Uterine smooth muscle cell (primary cell): ENCODE measurements at places on chromosomes 1 and 21. TPM values are rescaled to one million over a fixed set of nuclear protein-coding genes. Genes with fewer than 3 reads are reported as not detected.

NPHP4 gene
- 7.5 and 9.2 TPM in 2 replicates for total RNA-seq

KIF26B gene
- total RNA-seq, result 3.4 and 24.1 TPM in 2 replicates

THEM5 gene
- total RNA-seq, result not detected in 2 replicates

OXCT2 gene
- 2.2 and 4.5 TPM in 2 replicates for total RNA-seq

OR2T4 gene
- not detected in 2 replicates for total RNA-seq

GBP7 gene
- total RNA-seq, result 0.12 TPM in 1 of 2 replicates, not detected in the other

PTGFRN gene
- 12.4 and 13.1 TPM in 2 replicates for total RNA-seq

HSD3B2 gene
- total RNA-seq, result not detected in 2 replicates

OVAAL gene
- total RNA-seq, result not detected in 2 replicates

KCNJ6 gene
- total RNA-seq, result not detected in 2 replicates

RGL1 gene
- total RNA-seq, result 18.0 and 19.5 TPM in 2 replicates

TRAF3IP3 gene
- not detected in 2 replicates for total RNA-seq

CNR2 gene
- not detected in 2 replicates for total RNA-seq

NECTIN4 gene
- total RNA-seq, result 0.11 and 0.25 TPM in 2 replicates

CD1B gene
- total RNA-seq, result not detected in 2 replicates

CELA2A gene
- not detected in 2 replicates for total RNA-seq

CATSPERE gene
- 0.33 and 1.9 TPM in 2 replicates for total RNA-seq

CFAP74 gene
- not detected in 2 replicates for total RNA-seq

CHIA gene
- total RNA-seq, result not detected in 2 replicates

SPRR2G gene
- total RNA-seq, result not detected in 2 replicates

NCSTN gene
- 69.7 and 75.9 TPM in 2 replicates for total RNA-seq

GPR61 gene
- 0.11 and 0.25 TPM in 2 replicates for total RNA-seq

CACNA1S gene
- total RNA-seq, result not detected in 2 replicates

PCBP3 gene
- total RNA-seq, result 2.8 and 4.2 TPM in 2 replicates

KIFAP3 gene
- total RNA-seq, result 27.0 and 29.4 TPM in 2 replicates

C1QC gene
- not detected in 2 replicates for total RNA-seq

KDF1 gene
- total RNA-seq, result not detected in 2 replicates

SPRR1A gene
- total RNA-seq, result not detected in 2 replicates

FAM151A gene
- total RNA-seq, result not detected in 2 replicates

DDR2 gene
- total RNA-seq, result 230 and 316 TPM in 2 replicates

PRRX1 gene
- total RNA-seq, result 154 and 219 TPM in 2 replicates

KLHDC9 gene
- 1.3 and 1.6 TPM in 2 replicates for total RNA-seq

ERICH3 gene
- not detected in 2 replicates for total RNA-seq

KPRP gene
- total RNA-seq, result not detected in 2 replicates

TFF3 gene
- total RNA-seq, result not detected in 2 replicates

ZNF695 gene
- total RNA-seq, result 2.2 and 4.0 TPM in 2 replicates

SERPINC1 gene
- 0.12 TPM in 1 of 2 replicates, not detected in the other for total RNA-seq

TAL1 gene
- total RNA-seq, result 0.11 TPM in 1 of 2 replicates, not detected in the other

TTC34 gene
- 0.11 and 0.12 TPM in 2 replicates for total RNA-seq

CLCA4 gene
- not detected in 2 replicates for total RNA-seq

ABCA4 gene
- total RNA-seq, result 0.12 and 0.22 TPM in 2 replicates

PROK1 gene
- not detected in 2 replicates for total RNA-seq

SMYD3 gene
- 42.2 and 80.5 TPM in 2 replicates for total RNA-seq

PDE4DIP gene
- total RNA-seq, result 136 and 222 TPM in 2 replicates

DPT gene
- not detected in 2 replicates for total RNA-seq

SELE gene
- total RNA-seq, result not detected in 2 replicates

HJV gene
- not detected in 2 replicates for total RNA-seq

PODN gene
- total RNA-seq, result 5.6 and 35.1 TPM in 2 replicates

OR10Z1 gene
- under 0.01 and 0.22 TPM in 2 replicates for total RNA-seq

S100A14 gene
- total RNA-seq, result 0.22 TPM in 1 of 2 replicates, not detected in the other

ADIPOR1 gene
- total RNA-seq, result 79.6 and 86.6 TPM in 2 replicates

MAP1LC3C gene
- 0.25 and 0.44 TPM in 2 replicates for total RNA-seq

CRP gene
- not detected in 2 replicates for total RNA-seq

FAM72A gene
- total RNA-seq, result 3.0 and 5.5 TPM in 2 replicates

TBX19 gene
- total RNA-seq, result 0.33 and 1.1 TPM in 2 replicates

TMEM125 gene
- under 0.01 TPM in 1 of 2 replicates, not detected in the other for total RNA-seq
